Posterior cingulate gyrus (tissue), 11 donors: ENCODE measurements at places on chromosomes 13 and 19.

- DNase-seq: peak; percentile 27
Measured at GRCh38 chr19:7230826-7231225, 63.4 kb downstream of the INSR start.

DNA sequence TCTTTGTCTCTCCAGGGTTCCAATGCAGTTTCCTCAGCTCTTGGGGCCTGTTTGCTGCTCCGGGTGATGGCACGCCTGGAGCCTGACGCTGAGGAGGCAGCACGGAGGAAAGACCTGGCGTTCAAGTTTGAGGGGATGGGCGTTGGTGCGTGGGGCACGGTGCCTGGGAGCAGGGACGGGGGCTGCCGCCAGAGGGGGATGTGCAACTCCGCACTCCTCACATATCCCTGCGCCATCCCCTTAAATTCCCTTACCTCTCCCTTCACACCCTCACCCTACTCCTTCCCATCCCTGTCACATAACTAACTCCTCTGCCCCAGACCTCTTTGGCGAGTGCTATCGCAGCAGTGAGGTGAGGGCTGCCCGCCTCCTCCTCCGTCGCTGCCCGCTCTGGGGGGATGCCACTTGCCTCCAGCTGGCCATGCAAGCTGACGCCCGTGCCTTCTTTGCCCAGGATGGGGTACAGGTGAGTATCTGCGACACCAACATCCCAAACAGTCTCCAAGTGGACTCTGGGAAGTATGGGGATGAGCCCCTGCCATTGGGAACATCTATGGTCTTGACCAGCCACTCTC lies 31.1 kb downstream of the TRPM4 start:
- DNase-seq: no peak

DNA sequence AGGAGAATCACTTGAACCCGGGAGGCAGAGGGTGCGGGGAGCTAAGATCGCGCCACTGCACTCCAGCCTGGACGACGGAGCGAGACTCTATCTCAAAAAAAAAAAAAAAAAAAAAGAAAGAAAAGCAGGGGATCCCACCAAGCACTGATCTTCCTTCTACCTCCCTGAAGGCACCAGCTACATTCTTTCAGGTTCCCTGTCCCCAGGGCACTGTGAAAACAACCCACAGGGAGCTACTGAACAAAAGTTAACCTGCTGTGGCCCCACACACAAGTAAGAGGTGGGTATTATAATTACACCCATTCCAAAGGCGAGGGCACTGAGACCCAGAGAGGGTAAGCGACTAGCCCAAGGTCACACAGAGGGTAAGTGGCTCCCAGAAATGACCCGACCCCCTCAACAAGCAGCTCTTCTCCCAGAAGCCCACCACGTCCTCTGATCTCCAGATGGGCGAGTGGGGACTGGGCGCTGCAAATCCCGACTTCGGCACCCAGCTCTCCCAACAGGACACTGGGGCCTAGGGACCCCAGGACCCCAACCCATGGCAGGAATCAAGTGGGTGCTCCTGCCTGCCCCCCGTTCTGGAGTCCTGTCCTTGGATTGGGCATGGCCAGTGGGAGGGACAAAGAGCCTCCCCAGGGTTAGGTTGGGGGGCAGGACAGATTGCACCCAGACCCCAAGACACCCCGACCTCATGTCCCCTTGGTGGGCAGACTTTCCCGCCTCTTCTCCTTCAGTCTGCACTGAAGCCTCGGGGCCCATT lies 2.4 kb downstream of the LMNB2 start:
- no peak for DNase-seq

GRCh38 chr13:75492389-75492788 lies 10.4 kb upstream of the TBC1D4 start:
- no peak for DNase-seq

DNA sequence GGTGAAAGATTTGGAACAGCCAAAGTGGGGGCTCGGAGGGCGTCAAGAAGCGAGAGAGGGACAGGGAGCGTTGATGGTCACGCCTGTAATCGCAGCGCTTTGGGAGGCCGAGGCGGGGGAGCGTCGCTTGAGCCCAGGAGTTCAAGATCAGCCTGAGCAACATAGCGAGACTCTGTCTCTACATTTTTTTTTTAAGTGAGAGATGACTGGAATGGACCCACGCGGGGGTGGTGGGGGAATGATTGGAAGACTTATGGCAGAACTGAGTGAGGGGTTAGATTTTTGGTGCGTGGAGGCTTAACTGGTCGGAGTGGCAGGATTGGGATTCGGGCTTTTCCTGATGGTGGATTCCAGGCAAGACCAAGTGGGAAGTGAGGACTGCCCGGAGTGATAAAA lies 725 bp downstream of the PSMD8 start:
- DNase-seq: no peak

- no peak for DNase-seq
Measured at GRCh38 chr13:102277286-102277685, 124.6 kb downstream of the FGF14 start.

DNA sequence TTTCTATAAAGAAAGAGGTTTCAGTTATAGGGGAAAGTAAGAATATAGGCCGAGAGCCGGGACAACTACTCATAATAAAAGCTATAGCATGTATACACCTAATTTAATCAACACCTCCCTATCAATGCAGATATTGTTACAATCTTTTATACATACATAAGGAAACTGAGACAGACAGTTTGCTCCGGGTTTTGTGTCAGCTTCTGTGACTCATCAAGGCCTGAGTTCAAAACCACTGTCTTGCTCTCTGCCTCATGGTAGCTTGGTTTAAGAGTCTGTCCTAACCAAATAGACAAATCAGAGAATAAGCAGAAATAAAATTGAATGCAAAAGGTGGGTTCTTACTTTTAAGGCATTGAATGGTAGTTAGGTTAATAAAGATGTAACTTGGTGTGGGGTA lies 222.9 kb downstream of the GGACT start:
- no peak for DNase-seq

DNA sequence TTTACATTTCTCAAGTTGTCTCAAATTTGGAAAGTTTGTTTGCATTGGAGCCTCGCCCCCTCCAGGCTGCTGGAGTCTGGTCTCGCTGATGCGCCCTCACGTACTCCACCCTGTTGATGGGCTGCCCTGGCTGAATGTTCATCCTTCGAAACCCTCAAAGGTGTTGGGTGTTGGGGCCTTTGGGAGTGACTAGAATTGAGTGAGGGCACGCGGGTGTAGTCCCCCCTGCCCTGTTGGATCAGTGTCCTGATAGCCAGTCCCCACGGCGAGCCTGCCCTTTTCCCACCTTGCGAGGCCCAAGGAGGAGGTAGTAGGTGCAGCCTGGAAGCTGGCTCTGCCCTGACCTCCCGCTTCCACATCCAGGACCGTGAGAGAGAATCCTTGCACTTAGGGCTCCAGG lies 14.8 kb downstream of the TFDP1 start:
- no peak for DNase-seq

DNA sequence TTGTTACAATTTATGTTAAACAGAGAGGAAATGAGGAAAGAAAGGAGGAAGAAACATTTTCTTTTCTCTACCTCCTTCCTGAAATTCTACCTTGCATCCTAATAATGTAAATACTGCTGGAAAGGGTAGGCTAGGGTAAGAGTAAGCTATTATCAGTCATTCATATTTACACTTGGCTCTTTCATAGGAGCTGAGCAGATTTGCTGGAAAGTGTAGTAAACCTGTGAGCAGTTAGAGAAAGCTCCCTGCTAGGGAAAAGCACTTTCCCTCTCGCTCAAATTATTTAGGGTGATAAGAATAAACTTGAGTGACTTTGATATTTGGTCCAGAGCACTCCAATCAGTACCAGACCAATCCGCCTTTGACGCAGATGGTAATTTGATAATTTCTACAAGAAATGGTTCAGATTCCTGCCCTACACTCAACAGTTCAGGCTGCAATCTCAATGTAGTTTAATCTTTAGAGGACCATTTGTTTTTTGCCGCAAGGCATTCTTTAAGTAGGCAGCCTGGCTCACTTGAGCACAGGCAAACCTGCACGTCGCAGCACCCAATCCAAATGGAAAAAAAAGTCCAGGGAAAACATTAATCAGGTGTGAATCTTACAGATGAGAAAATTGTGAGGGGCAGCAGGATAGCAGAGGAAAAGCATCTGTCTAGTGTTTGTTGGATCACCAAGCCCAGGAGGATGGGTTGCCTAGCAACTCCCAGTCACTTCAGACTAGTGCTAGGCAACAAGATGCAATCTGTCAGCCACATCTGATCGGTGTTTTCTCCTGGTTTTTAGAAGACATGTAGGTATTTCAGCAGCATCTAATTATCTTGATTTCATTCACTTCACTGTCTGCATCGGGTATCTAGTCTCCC lies 68.6 kb upstream of the KL start:
- DNase-seq: no peak

DNA sequence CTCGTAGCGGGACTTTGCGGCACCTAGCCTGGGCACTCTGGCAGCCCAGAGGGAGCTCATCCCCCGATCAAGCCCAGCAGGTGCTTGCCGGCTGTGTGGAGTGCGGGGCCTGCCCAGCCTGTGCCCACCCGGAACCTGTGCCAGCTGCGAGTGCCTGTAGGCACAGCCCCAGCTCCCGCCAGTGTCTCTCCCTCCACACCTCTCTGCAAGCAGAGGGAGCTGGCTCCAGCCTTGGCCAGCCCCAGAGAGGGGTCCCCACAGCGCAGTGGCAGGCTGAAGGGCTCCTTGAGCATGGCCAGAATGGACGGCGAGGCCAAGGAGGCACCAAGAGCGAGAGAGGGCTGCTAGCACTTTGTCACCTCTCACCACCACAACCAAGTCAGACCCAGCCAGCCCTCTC lies 55.5 kb upstream of the C1QTNF9B start:
- DNase-seq: no peak

- DNase-seq: no peak
Measured at GRCh38 chr13:69601661-69602060, 506.0 kb upstream of the ATXN8OS start.

DNA sequence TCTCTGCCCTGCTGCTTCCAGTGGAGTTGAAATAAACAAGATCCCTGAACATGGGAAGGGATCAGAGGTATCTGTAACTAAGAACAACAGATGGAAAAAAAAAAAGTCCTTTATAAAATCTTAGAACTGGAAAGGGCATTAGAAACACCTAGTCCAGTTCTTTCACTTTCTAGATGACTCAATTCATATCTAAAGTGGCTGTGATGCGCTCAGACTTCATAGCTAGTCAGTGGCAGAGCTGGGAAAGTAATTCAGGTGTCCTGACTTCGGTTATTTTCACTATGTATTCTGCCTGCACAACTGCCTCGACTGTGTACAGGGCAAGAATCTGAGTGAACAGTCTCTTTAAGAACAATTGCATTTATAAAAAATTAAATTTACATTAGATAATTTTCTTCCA lies 151.8 kb upstream of the TMTC4 start:
- no peak for DNase-seq

- DNase-seq: no peak
Measured at GRCh38 chr13:47166336-47166735, 269.5 kb upstream of the HTR2A start.

DNA sequence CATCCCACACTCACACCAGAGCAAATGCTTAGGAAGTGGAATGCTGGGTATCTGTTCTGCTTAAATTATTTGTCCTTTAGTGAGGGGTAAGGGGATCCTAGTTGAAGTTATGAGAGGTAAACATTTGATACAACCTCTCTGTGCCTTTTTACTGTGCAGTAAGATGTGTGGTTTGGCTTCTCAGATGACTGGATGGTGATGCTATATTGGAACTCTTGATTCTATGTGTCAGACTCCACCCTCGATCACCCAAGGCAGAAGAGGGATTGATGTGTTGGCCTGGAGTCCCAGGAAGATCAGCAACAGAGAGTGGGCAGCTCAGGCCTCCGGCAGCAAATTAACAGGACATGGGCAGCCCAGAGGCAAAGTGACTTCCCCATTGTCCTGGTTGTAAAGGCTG lies 66.7 kb downstream of the SIPA1L3 start:
- no peak for DNase-seq

DNA sequence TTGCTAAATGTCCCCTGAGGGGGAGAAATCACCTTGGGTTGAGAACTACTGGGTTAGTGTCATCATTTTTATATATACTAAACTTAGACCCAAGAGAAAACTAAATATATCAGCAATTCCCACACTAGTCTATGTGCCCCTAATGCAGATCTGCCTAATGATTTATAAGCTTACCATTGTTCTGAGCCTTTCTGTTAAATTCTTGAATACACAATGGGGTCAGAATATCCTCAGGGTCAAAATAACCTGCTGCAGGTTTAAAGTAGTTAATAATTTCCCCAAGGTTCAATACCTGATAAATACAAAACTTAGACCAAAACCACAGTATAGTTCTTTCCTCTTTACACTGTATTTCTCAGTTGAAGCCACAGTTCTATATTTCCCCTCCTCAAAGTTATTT lies 4.6 kb downstream of the VWA8 start:
- DNase-seq: no peak

DNA sequence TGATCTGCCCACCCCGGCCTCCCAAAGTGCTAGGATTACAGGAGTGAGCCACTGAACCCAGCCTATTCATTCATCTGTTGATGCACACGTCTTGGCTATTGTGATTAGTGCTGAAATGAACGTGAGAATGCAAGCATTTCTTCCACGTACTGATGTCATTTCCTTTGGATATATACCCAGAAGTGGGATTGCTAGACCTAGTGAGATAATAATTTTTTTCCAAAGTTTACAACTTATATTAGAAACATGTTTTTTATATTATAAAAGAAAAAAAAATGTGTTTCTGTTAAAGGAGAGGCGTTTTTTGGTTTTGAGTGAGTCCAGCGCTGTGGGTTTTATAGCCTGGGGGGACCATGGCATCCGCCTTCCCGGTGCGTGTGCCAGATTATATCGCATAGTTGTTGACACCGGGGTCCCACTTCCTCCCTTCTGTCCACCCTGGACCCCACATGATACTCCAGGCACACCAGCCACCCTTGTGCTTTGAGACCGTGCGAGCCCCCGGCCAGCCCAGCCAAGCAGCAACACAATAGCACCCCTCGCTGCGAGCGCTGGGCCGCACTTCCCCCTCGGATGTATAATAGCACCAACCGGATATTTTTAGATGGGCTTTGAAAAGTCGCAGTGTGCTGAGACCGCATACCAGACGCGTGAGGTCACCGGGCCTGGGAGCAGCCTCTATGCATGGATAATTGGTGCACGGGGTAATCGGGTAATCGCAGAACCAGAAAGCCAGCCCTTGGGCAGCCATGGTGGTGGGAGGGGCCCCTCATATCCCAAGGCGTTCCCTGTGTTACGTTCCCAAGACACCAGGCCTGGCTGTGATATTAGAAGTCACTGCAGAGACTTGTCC lies 59.6 kb downstream of the MYO9B start:
- DNase-seq: peak; percentile 63

GRCh38 chr13:58963321-58963720 lies 1200.4 kb downstream of the DIAPH3 start:
- DNase-seq: no peak

GRCh38 chr19:48686088-48686487 lies 9.7 kb upstream of the FUT2 start:
- DNase-seq: no peak
